ENCODE measurements at places on chromosomes 2 and 18.

- H3K27me3 ChIP-seq, result peaks cover 3% of the 10 kb centered on the region
- no peaks in the 10 kb centered on the region for H3K36me3 ChIP-seq
- H3K4me1 ChIP-seq, result no peaks in the 10 kb centered on the region
- no peak for DNase-seq
- H3K27ac ChIP-seq, result no peak overlapping the region
Observed at GRCh38 chr2:222972420-222972819, 79.6 kb upstream of the KCNE4 start.

GRCh38 chr2:191638079-191638801 is 39.7 kb upstream of the NABP1 start:
- no peaks in the 10 kb centered on the region for H3K27me3 ChIP-seq
- H3K4me3 ChIP-seq, result peak overlapping the region; percentile 4
- H3K4me1 ChIP-seq, result peaks cover 46% of the 10 kb centered on the region
- H3K36me3 ChIP-seq, result no peaks in the 10 kb centered on the region

DNA sequence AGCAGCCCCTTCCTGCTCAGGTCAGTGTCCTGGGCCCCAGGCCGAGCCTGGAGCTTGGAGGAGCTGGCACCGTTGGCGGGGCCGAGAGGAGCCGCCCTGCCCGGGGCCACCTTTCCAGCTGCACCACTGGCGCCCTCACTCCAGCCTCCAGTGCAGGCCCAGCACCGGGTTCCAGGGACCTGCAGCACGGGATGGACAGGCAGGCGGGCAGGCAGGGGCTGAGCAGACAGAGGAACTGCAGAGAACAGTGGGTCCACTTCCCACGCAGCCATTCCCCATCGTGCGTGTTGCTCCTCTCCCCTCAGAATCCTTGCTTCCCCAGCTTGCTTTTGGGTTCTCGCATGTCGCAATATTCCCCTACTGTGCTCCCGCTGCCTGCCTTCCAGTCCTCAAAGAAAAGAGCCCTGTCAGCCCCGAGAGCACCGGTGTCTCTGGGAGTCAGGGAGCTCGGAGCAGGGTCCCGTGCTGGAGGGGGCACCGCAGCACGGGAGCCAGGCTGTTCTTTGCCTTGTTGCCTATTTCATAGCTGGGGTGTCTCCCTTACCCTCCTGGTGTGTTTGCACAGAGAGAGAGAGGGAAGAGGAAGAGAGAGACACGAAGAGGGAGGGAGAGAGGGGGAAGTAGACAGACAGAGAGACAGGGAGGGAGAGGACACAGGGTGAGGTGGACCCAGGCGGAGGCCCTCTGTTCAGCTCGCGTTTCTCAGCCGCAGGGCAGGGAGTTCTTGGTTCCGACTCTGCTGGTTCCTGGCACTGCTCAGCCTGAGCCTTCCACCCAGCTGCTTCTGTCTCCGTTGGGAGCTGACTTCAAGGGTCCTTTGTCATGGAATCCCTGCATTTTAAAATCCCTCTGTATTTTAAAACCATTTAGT is 126.0 kb downstream of the MBP start:
- H3K36me3 ChIP-seq, result peaks cover 5% of the 10 kb centered on the region
- peaks cover 31% of the 10 kb centered on the region for H3K4me1 ChIP-seq
- H3K4me3 ChIP-seq, result no peak overlapping the region
- no peak overlapping the region for H3K27ac ChIP-seq
- no peaks in the 10 kb centered on the region for H3K27me3 ChIP-seq

DNA sequence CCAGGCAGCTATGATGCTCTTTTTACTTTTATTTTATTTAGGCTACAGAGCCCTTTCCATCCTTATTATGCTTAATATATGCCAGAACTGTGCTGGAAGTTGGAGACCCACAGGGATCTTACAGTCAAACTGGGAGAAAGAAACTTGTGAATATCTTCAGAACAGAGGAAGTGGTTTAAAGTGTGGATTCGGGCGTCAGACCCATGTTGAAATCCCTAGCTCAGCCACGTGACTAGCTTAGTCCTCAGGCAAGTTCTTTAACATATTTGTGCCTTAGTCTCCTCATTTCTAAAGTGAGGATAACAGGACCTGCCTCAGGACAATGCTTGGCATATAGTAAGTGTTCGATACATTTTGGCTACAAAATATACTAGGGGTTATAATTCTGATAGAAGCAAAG is 59.1 kb downstream of the MAP3K20 start:
- no peak overlapping the region for H3K27ac ChIP-seq
- no peak overlapping the region for H3K4me3 ChIP-seq
- H3K27me3 ChIP-seq, result peaks cover 11% of the 10 kb centered on the region
- DNase-seq, result no peak

- no peaks in the 10 kb centered on the region for H3K27me3 ChIP-seq
- H3K27ac ChIP-seq, result no peak overlapping the region
- H3K4me1 ChIP-seq, result no peaks in the 10 kb centered on the region
- no peak for DNase-seq
- no peaks in the 10 kb centered on the region for H3K36me3 ChIP-seq
Observed at GRCh38 chr18:40613721-40614120, 1341.3 kb upstream of the PIK3C3 start.

GRCh38 chr2:235897992-235898391 is 270.2 kb downstream of the GBX2 start:
- H3K27ac ChIP-seq, result no peak overlapping the region
- H3K4me1 ChIP-seq, result no peaks in the 10 kb centered on the region
- peaks cover 8% of the 10 kb centered on the region for H3K27me3 ChIP-seq
- H3K36me3 ChIP-seq, result no peaks in the 10 kb centered on the region
- no peak for DNase-seq
- no peak overlapping the region for H3K4me3 ChIP-seq

- no peak for DNase-seq
- no peaks in the 10 kb centered on the region for H3K27me3 ChIP-seq
- H3K4me3 ChIP-seq, result no peak overlapping the region
Observed at GRCh38 chr2:148124271-148124670, 103.4 kb downstream of the MBD5 start.

- no peak overlapping the region for H3K4me3 ChIP-seq
- peaks cover 2% of the 10 kb centered on the region for H3K36me3 ChIP-seq
- H3K4me1 ChIP-seq, result no peaks in the 10 kb centered on the region
- DNase-seq, result no peak
Observed at GRCh38 chr18:35811896-35812295, 160.6 kb upstream of the RMP24 start.

DNA sequence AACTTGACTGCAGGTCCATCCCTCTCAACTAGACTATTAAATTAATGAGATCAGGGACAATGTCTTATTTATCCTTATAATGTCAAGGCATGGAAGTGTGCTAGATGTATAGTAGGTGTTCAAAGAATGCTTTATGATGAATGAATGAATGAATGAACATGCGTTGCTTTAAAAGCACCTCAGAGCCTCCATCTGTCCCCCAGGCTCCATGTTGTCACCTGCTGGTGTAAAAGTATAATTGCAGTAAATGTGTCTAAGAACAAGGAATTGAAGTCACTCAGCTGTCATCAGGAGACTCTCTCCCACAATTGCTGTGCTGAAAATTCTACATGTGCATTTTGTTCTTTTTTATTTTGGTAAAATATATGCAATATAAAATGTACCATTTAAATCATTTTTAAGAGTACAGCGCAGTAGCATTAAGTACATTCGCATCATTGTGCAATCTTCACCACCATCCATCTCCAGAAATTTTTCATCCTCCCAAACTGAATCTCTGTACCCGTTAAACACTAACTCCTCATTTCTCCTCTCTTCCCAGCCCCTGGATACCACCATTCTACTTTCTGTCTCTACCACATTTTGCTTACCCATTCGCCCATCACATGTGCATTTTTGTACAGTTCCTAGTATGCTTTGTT is 52.6 kb downstream of the GNAL start:
- no peaks in the 10 kb centered on the region for H3K4me1 ChIP-seq
- no peak overlapping the region for H3K4me3 ChIP-seq
- H3K36me3 ChIP-seq, result no peaks in the 10 kb centered on the region
- H3K27me3 ChIP-seq, result peaks cover 37% of the 10 kb centered on the region
- H3K27ac ChIP-seq, result no peak overlapping the region

DNA sequence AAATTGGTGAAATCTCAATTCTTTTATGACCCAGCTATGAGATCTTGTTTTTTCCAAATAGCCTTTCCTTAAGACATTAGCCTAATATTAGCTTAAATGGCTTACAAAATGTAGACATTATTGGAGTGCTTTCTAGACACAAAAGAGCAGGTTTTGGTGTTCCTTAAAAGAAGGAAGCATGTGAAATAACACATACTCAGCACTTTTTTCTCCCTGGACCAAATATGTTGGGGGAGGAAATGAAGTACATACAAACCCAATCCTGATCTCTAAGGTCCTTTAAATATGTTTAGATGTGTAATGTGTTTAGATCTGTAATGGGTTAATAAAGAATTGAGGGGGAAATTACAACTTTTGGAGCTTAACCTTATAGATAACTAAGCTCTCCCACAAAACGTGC is 3.4 kb upstream of the ZDBF2 start:
- H3K4me1 ChIP-seq, result peaks cover 24% of the 10 kb centered on the region
- no peak for DNase-seq
- no peak overlapping the region for H3K4me3 ChIP-seq
- no peak overlapping the region for H3K27ac ChIP-seq
- peaks cover 30% of the 10 kb centered on the region for H3K27me3 ChIP-seq

DNA sequence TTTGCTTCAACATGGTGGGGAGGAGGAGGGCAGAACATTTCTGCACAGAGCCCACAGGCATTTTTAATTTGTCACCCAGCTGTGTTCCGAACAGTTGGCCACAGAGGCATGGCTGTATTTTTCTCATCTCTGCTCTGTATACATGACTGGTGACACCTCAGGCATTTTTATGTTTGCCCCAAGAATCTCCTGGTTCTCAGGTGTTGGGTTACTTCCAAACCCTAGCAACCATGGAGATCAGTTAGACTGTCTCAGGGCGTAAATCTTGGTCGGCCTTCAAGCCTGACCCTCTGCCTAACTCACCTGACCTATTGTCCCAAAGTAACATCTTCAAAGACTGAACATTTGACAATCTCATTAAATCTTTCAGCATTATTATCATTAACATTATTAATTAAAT is 100.0 kb downstream of the ABCA12 start:
- H3K4me3 ChIP-seq, result no peak overlapping the region
- H3K36me3 ChIP-seq, result no peaks in the 10 kb centered on the region
- no peaks in the 10 kb centered on the region for H3K4me1 ChIP-seq
- DNase-seq, result no peak
- H3K27me3 ChIP-seq, result peaks cover 2% of the 10 kb centered on the region
- H3K27ac ChIP-seq, result no peak overlapping the region

- no peak overlapping the region for H3K4me3 ChIP-seq
- no peaks in the 10 kb centered on the region for H3K36me3 ChIP-seq
- H3K4me1 ChIP-seq, result no peaks in the 10 kb centered on the region
- no peaks in the 10 kb centered on the region for H3K27me3 ChIP-seq
Observed at GRCh38 chr2:163856941-163857340, 121.1 kb upstream of the FIGN start.

DNA sequence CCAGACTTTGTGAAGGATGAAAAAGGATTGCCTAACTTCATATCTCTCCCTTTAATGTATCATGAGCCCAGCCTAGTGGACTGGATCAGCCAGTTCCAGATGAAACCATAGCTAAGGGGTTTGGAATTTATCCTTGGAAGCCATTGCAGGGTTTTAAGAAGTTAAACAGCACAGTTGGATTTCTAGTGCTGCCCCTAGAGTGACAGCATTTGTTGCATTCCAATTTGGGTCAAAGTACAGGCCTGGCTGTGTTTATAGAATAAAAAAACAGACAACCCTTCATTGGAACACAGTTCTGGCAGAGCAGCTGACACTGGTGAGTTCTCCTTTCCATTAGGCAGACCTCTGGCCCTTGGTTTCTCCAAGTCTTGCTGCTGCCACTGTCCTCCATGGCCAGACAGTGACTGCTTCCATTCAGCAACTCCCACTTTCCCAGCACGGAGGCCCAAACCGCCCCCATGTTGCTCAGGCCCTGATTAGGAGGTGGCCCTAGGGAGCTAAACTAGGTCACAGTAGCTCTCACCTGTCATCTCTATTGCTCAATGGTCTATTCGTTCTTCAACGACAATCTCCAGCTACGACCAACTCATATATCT is 8.0 kb downstream of the GPR39 start:
- no peaks in the 10 kb centered on the region for H3K27me3 ChIP-seq
- H3K4me1 ChIP-seq, result no peaks in the 10 kb centered on the region
- no peak for DNase-seq

- H3K4me1 ChIP-seq, result peaks cover 61% of the 10 kb centered on the region
- peaks cover 4% of the 10 kb centered on the region for H3K36me3 ChIP-seq
- peak overlapping the region; percentile 93 for H3K27ac ChIP-seq
Observed at GRCh38 chr2:101830146-101830545, 132.6 kb downstream of the MAP4K4 start.

DNA sequence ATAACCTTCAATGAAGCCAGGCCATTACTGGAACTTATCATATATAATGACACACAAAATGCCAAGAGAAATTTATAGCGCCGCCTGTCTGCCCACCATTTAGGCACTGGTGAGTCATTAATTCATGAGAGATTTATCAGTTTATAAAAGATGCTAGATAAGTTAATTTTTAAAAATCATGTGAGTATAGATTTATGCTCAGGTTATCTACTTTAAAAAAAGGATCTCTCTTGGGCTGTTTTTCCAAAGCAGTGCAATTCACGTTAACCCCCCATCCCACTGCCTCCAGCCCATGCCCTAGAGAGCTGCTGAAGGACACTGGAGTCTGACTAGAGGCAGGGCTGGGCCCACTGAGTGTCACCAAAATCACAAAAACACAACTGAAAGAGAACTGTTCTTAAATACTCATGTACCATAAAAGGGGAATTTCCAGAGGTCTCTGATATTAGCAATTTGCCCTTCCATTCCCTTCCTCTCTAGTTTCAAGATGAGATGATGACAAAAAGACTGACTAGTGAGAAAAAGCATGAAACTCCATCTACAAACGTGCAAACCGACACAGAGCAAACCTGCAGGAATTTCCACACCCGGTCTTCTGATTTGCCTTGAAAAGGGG is 160.8 kb downstream of the BCL2 start:
- H3K27ac ChIP-seq, result peak overlapping the region; percentile 95
- no peaks in the 10 kb centered on the region for H3K27me3 ChIP-seq
- H3K4me3 ChIP-seq, result peak overlapping the region; percentile 92
- peaks cover 100% of the 10 kb centered on the region for H3K4me1 ChIP-seq
- DNase-seq, result no peak

DNA sequence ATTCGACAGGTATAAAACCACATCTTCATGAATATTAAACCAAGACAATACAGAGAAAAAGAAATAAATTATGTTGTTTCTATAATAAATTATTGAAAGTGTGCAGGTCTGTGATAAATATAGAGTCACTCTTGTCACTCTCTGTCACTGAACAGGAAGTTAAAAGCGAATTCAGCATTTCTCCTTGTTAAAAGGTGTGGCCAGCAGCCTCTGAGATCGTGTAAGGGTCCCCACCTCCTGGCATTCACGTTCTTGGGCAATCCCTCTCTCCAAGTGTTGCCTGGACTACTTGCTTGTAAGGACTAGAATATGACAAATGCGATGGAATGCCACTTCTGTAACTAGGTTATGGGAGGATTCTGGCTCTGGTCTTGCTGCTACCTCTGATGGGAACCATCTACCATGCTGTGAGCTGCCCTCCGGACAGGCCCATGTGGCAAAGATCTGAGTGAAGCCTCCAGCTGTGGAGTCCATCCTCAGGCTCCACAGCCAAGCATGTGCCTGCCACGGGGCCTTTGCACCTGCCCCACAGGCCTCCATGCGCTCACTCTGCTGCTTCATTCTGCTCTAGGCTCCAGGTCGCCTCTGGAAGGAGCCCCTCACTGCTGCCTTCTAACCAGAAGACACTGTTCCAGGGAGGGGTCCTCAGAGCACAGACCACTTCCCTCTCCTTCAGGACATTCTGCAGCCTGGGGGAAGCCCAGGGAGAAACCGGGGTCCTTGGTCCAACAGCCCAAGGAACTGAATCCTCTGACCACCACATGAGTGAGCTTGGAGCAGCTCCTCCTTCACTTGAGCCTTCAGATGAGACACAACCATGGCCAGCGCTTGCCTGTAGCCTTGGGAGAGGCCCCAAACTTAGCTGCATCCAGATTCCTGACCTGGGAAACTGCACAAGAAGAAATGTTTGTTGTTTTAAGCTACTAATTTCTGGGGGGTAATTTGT is 202.9 kb upstream of the HDAC4 start:
- peaks cover 3% of the 10 kb centered on the region for H3K27me3 ChIP-seq
- no peak overlapping the region for H3K4me3 ChIP-seq
- no peak for DNase-seq
- H3K4me1 ChIP-seq, result peaks cover 4% of the 10 kb centered on the region
- H3K27ac ChIP-seq, result no peak overlapping the region
